ENCODE measurements at places on chromosomes 6 and 20.

GRCh38 chr6:69758214-69758613, 38.6 kb downstream of the LMBRD1 start:
- DNase-seq = no peak

DNA sequence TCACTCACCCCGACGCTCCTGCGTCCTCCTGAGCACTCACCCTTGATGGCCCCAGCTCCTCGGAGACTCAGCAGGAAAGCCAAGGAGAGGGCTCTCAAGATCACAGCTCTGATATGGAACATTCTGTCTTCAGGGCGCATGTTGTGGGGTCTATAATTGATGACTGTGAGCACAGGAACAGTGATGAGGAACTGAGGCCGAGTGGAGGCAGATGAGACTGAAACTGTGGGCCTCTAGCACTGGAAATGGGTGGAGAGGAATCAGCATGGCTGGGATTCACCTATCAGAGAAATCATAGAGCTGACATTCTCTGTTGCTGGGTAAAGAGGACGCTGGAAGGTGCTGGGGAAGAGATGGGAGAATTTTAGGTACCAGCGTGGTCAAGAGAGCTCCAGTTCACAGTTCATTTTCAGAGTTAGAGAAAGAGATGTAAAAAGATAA, at the start of gene HLA-DPA1:
Gene HLA-DPA1, minus strand, starts transcription at position 219 of the 441 bp plus-strand sequence.
- DNase-seq = no peak

- no peak for DNase-seq
Observed at GRCh38 chr20:16025084-16025483, 548.2 kb downstream of the KIF16B start.

- no peak for DNase-seq
Observed at GRCh38 chr6:9933677-9934076, 481.2 kb downstream of the TFAP2A start.

DNA sequence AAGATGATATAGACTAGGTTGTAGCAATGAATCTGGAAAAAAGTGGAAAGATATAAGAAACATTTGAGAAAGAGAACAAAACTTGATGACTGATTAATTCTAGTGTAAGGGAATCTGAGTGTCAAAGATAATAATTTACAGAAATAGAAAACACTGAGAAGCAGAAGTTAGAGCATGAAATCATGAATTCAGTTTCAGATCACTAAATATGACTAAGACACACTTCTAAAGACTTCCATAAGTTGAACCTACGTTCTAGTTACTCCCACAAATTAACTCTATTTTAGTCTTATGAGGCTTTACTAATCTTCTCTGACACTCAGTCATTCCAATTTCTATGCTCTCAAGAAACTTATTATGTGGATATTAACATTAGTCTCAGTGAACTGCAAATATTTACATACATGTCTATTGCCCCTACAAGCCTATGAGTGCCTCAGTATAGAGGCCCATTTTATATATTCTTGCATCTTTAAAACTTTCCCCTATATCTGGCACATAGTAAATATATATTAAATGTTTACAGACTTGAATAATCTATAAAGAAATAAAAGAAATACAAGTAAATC, 30.4 kb downstream of the IBTK start:
- no peak for DNase-seq

- no peak for DNase-seq
Observed at GRCh38 chr6:87919001-87919400, 128.6 kb upstream of the SPACA1 start.

DNA sequence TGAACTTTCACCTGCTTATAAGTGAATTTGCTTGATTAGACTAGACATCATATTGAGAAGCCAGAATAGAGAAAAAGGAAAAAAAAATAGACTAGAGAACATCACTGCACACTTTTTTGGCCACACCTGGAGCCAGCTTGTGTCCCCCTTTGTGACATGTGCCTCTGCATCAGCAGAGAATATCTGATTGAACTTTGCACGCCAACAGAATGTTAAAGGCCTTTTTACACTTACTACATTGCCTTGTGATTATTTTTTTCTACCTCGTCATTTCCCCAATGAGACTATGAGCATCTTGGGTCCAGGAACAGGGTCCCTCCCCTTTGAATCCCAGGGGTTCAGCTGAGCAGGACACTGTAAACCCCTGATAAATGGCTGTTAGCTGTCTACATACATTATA, 17.2 kb upstream of the ZNF133 start:
- DNase-seq = no peak
